ENCODE measurements at places on chromosomes 4 and X.

- DNase-seq = no peak
Measured at GRCh38 chrX:17403189-17403691, 28.2 kb downstream of the NHS start.

- no peak for DNase-seq
Measured at GRCh38 chr4:42673082-42673425, 16.1 kb upstream of the ATP8A1 start.

DNA sequence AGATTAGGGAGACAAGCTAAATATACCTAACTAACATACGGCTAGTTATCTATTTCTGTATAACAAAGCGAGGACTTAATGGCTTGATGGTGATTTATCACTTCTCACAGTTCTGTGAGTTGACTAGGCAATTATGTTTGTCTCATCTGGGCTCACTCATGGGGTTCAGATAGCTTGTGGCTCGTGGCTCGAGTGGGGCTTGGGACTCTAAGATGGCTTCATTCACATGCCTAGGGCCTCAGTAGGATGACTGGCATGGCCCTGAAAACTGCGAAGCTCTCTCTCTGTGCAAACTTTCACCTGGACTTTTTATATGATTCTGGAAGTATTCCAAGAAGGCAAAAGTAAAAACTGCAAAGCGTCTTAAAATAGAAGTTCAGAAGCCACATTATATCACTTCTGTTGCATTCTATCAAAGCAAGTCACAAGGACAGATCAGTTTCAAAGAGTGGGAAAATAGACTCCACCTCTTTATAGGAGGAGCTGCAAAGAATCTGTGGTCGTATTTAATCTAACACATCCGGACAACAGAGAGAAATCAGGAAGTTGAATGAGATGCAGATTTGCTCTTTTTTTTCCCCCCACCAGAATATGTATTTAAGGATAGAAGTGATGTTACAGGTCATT, 491.2 kb downstream of the INPP4B start:
- DNase-seq = no peak

GRCh38 chr4:19941434-19941833, 310.3 kb upstream of the SLIT2 start:
- no peak for DNase-seq

DNA sequence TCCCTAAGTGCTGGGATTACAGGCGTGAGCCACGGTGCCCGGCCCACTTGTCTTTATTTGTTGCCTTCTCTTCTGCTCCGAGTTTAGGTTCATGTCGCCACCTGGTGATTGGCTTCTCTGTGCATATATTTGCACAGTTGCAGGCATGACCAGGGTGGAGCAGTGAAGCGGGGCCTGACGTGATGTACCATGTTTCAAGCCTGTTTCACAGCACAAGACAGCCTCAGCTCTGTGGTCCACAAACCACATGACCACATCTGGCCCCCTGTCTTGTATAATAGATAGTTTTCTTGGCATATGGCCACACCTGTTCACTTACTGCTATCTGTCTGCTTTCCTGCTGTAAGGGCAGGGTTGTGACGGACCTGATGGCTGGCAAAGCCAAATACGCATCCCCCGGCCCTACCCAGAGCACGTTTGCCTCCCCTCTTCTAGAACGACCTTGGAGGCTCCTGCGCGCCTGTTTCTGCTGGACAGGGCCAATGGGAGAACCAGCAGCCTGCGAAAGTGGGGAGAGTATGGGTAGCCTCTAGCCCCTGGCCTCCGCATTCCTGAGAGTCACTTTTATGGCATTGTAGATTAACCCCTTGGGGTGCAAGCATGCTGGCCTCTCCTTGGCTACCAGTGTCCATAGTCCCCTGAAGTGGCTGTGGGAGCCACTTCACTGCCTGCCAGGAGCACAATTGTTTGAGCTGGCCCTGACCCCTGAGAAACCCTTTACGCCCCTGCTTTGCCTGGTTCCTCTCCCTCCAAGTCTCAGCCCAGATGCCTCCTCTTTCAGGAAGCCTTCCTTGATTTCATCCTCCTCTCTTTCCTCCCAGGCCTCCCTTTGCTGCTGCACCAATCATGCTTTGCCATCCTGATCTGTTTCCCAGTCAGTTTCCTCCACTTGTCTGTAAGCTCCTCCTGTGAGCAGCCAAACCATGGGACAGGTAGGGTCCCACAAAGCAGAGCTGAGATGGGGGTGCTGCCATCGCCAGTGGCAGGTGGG, 6.0 kb upstream of the SH3TC1 start:
- no peak for DNase-seq

- DNase-seq = no peak
Measured at GRCh38 chr4:123600987-123601904, 204.7 kb downstream of the SPRY1 start.

DNA sequence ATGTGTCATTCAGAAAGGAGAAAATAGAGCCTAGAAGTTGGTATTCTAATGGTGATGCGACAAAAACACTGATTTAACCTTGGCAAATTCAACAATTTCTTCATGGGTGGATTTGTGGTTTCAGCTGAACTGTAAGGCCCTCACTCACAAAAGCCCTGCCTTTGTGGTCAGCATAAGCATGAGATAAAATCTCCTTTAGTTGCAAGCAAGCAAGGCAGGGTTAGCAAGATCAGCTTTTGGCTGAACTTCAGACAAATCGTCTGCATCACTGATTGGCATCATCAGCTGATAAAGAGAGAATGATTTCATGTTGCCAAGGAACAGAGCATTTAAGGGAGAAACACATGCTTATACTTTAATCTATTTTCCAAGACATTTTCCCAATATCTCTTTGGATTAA, 2582.2 kb downstream of the PCDH7 start:
- DNase-seq = no peak

DNA sequence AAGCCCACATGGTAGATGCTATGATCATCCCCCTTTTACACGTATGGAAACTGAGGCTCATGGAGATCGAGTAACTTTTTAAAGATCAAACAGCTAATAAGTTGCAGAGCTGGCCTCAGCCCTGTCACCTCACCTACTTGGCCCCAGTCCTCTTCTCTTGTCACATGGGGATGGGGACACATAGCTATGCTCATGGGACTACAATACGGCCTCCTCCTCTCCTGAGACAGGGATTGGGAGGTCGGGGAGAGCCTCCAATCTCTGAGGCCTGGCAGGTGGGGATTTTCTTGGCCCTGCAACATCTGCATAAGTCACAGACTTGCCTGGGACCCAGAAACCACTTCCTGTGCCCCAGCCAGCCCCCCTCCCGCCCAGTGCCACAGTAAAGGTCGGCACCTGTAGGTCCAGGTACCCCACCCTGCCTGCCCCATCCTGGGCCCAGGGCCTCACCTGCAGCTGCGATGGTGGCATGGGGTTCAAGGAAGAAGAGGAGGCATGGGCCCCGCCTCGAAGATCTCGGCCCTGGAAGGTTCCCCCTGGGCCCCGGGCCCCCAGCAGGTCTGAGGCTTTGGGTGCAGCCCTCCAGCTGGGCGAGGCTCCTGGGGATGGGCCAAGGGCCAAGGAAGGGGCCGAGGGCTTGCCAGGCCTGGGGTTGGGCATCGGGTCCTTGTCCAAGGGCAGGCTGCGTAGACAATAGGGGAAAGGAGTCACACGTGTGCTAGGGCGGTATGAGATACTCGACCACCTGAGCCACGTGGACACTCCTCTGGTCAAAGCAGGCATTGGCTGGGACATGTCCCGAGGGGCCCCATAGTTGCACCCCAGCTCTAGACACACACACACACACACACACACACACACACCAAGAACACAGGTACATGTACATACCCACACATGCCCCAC, 6.4 kb downstream of the FOXP3 start:
- DNase-seq = no peak

GRCh38 chrX:139448996-139449395, 81.5 kb upstream of the F9 start:
- no peak for DNase-seq

DNA sequence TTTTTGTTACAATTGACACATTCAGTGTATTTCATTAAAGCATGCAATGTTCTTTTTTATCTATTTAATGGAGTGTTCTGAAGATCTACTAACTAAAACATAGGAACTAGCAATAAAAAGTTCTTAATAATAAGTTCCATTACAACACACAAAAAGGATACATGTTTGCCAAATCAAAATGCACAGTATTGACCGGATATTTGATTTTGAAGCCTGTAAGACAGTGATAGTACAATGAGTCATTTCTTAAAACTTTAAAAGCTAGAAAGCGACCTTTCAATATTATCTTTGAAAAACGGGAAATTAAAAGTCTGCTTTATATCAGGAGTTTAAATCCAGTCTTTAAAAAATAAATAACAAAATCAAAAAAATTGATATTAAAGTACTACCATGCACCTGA, 2.4 kb upstream of the PRDM5 start:
- no peak for DNase-seq

DNA sequence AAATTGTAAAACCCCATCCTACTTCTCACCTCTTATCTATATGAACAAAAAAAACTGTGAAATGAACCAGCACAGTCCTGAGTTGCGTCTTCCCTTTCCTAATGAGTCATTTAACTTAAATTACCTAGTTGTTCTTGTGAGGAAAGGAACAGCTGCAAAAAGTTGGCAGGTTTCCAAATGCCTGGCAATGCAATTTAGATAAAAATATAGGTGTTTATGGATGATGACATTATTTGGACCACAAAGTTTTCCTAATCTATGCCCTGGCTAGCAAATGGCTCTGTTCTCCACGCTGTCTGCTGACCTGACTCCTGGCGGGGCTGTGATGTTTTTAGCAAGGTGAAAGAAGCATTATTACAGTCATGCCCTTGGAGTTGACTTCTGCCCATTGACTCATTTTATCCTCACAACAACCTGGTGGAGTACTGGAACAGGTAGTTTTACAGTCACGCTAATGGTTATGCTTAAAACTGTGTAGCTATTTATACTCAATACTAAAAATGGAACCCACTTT, 29.8 kb upstream of the RELL1 start:
- DNase-seq = no peak

DNA sequence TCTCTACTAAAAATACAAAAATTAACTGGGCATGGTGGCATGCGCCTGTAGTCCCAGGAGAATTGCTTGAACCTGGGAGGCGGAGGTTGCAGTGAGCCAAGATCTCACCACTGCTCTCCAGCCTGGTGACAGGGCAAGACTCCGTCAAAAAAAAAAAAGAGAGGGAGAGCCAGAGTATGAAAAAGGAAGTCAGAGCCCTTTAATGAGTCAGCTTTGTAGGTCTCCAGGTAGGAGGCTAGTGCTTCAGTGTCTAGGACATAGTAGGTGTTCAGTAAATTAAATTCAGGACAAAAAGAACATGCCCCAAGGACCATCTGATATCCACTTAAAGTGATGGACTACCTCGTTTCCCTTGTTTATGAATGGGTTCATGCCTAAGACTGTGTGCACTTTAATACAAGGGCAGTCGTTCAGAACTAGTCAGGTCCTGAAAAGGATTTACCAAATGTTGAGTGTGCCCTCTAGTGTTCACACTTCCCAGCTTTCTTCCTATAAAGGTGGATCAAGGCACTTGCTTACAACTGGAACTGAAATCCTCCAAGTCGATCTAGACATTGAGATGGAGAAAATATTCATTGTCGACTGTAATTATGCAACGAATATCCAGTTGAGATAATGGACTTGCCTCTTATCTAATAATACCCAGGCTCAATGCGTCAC, 29.0 kb downstream of the F9 start:
- DNase-seq = peak; percentile 4

DNA sequence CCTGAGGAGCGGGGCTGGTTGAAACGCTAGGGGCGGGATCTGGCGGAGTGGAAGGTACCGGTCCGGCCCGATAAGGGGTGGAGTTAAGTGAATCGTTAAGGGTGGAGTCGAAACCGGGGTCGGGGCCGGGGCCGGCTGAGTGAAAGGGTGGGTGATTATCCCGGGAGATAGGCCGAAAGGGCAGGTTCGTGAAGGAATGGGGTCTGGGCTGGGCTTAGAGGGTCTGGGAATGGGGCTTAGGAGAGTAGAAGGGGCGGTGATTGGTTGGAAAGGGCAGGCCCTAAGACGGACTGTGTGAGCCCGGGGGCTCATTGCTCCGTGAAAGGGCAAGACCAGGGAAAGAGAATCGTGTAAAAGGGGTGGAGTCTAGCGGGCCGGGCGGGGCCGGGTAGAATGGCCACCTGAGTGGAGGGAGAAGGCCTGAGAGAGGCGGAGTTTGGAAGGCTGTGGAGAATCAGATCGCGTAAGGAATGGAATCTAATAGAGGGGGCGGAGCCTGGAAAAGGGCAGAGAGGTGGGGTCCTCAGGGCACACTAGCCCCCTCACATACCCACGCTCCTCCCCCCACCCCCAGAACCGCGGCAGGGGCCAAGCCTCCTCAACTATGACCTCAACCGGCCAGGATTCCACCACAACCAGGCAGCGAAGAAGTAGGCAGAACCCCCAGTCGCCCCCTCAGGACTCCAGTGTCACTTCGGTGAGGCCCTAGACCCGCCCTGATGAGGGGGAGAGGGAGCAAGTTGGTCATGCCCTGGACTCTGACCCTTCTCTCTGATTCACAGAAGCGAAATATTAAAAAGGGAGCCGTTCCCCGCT, 430 bp downstream of the HDAC6 start:
- DNase-seq = peak; percentile 75

DNA sequence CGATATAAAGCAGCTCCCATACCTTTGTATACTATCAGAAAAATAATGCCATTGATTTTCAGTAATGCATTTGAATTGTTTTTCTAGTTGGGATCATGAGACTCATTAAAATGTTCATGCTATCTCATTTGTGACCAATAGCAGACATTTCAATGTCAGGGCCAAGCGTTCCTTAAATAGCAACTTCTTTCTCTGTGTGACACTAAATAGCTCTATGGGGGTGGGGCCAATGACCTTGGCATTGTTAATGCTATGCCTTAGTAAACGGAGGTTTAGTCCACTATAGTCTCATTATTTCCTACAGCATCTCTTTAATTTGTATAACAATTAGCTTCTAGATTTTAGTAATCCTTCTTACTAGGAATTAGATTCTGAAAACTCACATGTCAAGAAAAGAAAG, 48.6 kb upstream of the ARHGAP24 start:
- no peak for DNase-seq

GRCh38 chr4:144304025-144304424, 163.5 kb upstream of the GYPA start:
- no peak for DNase-seq

DNA sequence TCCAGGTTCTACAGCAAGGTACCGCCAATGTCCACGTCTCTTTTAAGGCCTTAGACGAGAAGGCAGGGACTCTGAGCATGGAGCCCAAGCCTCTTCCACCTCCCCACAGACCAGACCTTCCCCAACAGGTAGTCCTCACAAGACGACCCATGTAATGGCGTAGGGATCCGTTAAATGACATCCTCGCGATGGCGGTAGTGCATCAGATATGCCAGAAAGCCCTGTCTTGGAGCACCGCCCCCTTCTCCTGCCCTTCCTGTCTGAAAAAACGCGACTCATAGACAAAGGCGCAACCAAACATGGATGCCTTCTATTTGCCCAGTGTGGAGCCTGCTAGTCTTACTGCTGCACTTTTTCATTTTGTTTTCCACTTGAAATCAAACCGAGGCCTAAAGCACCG, 185.4 kb downstream of the OR13H1 start:
- DNase-seq = peak; percentile 38

DNA sequence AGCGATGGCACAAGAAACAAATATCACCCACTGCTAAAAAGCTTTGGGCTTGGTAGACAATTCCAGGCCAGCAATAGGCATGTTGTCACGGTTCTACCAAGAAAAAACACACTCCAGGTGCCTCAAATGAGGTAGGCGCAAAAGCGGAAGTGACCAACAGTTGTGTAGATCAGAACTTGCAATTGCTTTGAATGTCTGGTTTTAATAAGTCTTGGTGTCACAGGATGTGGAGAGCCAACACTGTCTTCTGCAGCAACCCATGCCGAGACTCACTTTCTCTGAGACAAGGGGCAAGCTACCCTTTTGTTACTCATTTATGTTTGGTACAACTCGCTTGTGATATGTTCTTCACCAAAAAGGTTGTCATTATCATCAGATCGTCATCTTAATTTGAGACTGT, 188.8 kb downstream of the HS6ST2 start:
- no peak for DNase-seq

Measured in hepatic stellate cell (primary cell).